ENCODE measurements at places on chromosomes 4 and X. TPM values are rescaled to one million over a fixed set of nuclear protein-coding genes. Genes with fewer than 3 reads are reported as not detected.

The NEK1 gene
- 10.1 TPM for total RNA-seq

The BMP2K gene
- 37.9 TPM for total RNA-seq

The AKAP17A gene
- 45.5 TPM for total RNA-seq

The SLC2A9 gene
- total RNA-seq = 1.6 TPM

The MAGEB10 gene
- not detected for total RNA-seq

The NEXMIF gene
- not detected for total RNA-seq

The GPR143 gene
- total RNA-seq = 9.3 TPM

The FRMD7 gene
- total RNA-seq = not detected

The ABCE1 gene
- total RNA-seq = 107 TPM

The OFD1 gene
- 14.4 TPM for total RNA-seq

The ACSL4 gene
- total RNA-seq = 88.9 TPM

The CFAP47 gene
- total RNA-seq = not detected

The MSX1 gene
- total RNA-seq = 5.0 TPM

The COX7B2 gene
- total RNA-seq = not detected

The XAGE1B gene
- not detected for total RNA-seq

The CTAG1A gene
- not detected for total RNA-seq

The HSFX1 gene
- 0.53 TPM for total RNA-seq

The ATP5ME gene
- total RNA-seq = 310 TPM

The SSX2 gene
- not detected for total RNA-seq

The ZCCHC12 gene
- total RNA-seq = 0.29 TPM

The CABS1 gene
- not detected for total RNA-seq

All from endothelial cell of umbilical vein (primary cell).